Stimulated activated CD4-positive, alpha-beta T cell treated with anti-CD3 and anti-CD28 coated beads, Interleukin-1b, Interleukin-23, amount 100 ng/mL, for 1 hour (primary cell): ENCODE measurements at places on chromosomes 4 and X.

DNA sequence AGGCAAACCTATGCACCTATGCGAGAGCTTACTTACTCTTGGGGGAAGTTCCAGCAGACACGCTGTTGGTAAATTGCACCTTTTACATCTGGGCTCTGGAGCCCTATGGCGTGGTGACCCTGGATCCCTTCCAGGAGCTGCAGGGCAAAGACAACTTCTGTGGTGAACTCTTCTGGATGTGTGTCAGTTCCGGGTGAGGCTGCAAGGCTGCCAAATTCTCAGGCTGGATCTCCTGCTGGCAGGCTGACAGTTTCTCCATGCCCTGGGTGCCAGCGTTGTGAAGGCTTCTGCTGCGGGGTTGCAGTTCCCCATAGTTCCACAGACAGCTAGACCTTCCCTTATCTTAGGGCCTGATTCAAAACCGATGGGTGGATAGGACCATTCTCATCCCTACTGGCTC lies 37.9 kb downstream of the RAP2C start:
- no peak for DNase-seq

DNA sequence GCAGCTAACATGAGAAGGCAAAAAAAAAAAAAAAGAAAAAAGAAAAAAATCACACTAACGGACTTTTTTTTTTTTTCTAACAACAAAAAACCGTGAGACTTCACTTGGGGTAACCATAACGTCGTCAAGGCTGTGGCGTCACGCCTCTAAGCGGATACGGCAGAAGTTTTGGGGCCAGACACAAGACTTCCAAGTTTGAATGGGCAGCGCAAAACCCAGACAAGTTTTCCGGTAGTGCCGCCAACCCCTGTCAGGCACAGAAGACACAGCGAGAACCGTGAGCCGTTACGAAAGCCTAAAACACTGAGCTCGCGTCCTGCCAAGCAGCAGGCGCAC lies 556 bp upstream of the SMARCA5 start:
- no peak for DNase-seq

DNA sequence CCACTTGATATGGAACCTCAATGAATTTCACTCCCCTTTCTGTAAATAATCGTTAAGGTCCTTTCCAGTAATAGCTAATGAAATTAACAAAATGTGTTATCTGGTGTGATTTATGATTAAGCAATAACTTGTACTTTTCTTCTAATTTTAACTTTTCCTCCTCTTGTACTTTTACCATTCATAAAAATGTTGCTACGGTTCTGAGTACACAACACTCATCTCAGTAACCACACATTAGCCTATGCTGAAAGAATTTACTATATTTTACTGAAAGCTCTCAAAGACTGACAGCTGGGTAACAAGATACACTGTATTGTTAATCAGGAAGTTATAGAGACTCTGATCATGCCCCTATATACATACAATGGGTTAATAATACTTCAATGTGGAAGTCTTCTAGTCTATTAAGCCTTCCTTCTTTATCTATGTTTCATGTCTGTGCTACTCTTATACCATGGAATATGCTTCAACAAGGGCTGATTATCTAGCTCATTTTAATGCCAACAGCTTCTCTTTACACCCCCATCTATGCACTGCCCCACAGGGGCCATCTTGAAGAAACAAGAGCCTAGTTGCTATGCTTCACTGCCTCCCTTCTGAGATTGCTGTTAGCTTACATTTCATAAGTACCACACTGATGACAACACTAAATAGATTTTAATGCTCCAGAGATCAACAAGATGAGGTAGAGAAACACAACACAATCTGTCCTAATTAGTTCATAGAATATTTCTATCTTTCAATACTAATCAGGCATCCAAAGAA lies 39.1 kb downstream of the LAMP2 start:
- no peak for DNase-seq

GRCh38 chr4:83012200-83012686 lies 1.6 kb upstream of the LIN54 start:
- no peak for DNase-seq

GRCh38 chrX:154873329-154873728 lies 12.8 kb upstream of the F8A1 start:
- DNase-seq = no peak

- DNase-seq = no peak
These were observed 803.6 kb downstream of the RAPGEF2 start for GRCh38 chr4:159906517-159906916.

DNA sequence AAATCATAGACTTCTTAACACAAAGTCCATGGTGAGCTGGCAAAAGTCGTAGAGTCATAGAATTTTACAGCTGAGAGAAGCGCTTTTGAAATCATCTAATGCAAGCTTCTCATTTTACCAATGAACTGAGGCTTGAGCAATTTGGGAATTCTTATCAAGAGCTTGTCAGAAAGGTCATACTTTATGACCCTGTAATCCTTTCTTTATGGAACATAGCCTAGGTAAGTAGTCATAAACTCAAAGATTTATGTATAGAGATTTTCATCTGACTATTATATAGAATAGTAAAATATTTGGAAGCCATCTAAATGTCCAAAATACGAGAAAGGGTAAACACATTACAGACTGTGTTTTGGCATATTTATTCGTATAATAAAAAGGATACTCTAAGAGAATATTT lies 563.5 kb downstream of the PCDH7 start:
- DNase-seq = no peak

GRCh38 chr4:136768925-136769275 lies 763.4 kb downstream of the PCDH18 start:
- DNase-seq = no peak

DNA sequence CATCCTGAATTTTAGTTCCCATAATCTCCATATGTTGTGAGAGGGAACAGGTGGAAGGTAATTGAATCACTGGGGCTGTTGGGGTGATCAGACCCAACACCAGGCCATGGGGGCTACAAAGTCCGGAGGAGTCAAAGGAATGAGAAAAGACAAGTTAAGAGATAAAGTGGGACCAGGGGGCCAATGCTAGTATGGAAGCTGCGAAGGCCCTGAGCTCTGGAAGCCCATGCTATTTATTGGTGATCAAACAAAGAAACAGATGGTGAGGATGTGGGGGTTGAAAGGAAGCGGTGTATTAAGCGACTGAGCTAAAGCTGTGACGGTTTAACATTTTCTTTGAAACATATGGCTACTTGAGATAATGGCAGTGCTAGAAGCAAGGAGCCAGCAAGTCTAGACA lies 132.8 kb downstream of the PDGFC start:
- no peak for DNase-seq

DNA sequence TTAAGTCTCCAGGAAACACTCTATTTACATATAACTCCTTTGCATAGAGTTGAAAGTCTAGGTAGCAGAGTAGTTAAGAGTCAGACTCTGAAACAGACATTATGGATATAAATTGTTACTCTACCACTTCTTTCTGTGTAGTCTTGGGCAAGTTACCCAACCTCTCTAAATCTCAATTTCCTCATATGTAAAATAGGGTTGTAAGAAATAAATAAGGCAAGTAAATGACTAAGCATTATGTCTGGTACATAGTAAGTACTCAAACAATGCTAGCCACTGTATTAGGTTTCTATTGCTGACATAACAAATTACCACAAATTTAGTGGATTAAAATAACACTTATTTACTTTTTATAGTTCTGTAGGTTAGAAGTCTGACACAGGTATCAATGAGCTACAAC lies 394.1 kb downstream of the PRDM5 start:
- DNase-seq = no peak

DNA sequence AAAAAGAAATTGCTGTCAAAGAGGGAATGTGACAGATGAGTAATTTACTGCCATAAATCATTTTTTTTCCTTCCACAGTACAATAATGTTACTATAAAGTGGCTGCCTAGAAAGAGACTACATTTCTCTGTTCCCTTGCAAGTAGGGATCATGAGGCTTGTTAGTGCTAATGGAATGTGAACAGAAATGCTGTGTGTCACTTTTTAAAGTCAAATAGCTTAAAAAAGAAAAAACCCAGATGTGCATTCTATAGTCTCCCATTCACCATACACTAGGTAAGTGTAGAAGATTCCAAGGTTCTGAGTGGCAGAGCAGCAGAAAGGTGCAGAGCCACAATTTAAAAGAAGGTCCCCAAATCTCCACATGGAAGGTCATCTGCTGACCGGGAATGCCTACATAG lies 328.4 kb downstream of the CAMK2D start:
- no peak for DNase-seq
